ENCODE measurements at places on chromosomes 13 and 19. TPM values are rescaled to one million over a fixed set of nuclear protein-coding genes. Genes with fewer than 3 reads are reported as not detected.
A peak's percentile ranks its signal among the peaks of the same experiment; 100 is the strongest.

DNA sequence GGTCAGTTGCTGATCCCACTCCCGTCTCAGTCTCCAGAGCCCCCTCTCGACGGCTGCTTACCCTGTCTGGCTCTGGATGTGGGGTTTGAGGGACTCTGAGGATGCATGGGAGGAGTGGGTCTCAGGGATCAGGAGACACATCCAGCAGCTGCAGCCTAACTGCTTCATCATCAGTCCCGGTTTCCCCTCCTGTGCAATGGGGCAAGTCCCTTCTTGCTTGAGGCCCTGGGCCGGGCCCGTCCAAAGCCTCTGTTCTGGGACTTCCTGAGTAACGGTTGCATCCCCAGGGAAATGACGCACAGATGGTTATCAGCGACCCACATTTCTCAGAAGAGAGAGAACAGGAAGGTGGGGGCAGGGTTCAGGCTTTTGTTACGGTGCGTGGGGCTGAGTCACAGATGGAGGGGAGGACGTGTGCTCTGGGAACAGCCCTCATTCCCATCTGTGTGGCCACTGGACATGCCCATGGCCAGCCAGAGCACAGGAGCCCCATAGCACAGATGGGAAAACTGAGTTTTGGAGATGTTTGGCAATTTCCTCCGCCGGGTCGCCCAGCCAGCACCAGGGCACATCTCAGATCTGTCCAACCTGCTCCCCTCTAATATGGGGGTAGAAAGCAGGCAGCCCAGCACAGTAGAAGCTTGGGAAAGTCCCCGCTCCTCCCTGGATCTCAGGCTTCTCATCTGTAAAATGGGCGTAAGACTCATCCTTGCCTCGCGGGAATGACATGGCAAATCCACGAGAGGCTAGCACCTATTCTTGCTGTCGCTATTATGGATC is 19.3 kb downstream of the GNA15 start:
- H3K27me3 ChIP-seq, result no peaks in the 10 kb centered on the region
- peak; percentile 83 for DNase-seq
- peaks cover 47% of the 10 kb centered on the region for H3K36me3 ChIP-seq
- no peak overlapping the region for H3K4me3 ChIP-seq

DNA sequence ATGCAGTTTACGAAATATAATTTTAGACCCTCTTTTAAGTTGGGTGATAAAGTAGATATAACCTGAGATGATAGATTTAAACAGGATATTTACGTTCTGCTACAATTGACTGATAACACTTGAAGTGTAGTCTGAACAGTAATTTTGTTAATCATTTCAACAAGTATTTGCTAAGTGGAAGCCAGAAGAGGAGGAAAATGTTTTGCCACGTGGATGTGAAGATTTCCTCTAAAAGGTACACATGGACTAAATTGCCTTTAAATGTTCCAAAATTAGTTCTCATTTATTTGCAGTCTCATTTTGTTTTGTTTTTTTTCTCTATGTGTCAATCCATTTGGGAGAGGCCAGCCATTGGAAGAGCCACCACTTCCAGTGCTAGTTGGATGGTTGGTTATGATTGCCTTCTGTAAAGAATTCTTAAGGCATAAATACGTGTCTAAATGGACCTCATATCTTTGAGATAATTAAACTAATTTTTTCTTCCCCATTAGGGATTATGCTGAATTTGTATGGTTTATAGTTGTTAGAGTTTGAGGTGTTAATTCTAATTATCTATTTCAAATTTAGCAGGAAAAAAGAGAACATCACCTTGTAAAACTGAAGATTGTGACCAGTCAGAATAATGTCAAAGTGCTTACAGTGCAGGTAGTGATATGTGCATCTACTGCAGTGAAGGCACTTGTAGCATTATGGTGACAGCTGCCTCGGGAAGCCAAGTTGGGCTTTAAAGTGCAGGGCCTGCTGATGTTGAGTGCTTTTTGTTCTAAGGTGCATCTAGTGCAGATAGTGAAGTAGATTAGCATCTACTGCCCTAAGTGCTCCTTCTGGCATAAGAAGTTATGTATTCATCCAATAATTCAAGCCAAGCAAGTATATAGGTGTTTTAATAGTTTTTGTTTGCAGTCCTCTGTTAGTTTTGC is 2.8 kb downstream of the MIR17HG start:
- H3K27me3 ChIP-seq, result no peaks in the 10 kb centered on the region
- no peak overlapping the region for H3K27ac ChIP-seq
- peaks cover 55% of the 10 kb centered on the region for H3K36me3 ChIP-seq
- DNase-seq, result no peak
- peaks cover 58% of the 10 kb centered on the region for H3K4me1 ChIP-seq

DNA sequence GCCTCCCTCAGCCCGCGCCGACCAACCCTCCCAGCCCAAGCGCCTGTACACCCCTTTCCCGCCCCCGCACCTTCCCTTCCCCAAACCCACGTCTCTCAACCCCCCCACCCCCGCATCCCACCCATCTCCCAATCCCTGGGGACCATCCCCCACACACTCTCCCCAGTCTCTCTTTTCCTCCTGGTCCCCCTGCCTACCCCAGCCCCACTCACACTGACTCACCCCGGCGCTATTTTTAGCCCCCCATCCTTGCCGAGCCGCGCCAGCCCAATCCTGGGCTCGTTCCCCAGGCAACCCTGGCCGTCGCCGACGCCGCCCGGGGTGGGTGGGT is 11.7 kb downstream of the CIC start:
- no peak for DNase-seq
- peaks cover 10% of the 10 kb centered on the region for H3K36me3 ChIP-seq
- peak overlapping the region; percentile 76 for H3K4me3 ChIP-seq

DNA sequence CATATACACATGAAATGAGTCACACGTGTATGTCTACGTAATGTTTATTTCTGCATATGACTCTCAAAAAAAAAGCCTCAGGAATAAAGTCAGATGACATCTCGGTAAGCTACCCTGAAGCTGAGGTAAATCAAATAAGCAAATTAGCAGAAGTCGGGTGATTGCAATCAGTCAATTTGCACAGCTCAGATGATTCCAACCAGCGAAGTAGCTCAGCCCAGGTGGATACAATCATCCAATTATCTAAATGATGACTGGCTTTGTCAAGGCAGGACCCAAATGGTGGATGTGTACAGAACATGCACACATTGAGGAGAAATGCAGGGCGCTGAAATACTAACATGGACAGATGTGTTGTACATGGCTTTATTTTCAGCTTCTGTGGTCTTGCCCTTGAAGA is 148.5 kb downstream of the ZNF486 start:
- no peak for DNase-seq
- no peaks in the 10 kb centered on the region for H3K4me1 ChIP-seq
- no peak overlapping the region for H3K27ac ChIP-seq
- H3K36me3 ChIP-seq, result no peaks in the 10 kb centered on the region
- H3K4me3 ChIP-seq, result no peak overlapping the region
- H3K27me3 ChIP-seq, result no peaks in the 10 kb centered on the region

DNA sequence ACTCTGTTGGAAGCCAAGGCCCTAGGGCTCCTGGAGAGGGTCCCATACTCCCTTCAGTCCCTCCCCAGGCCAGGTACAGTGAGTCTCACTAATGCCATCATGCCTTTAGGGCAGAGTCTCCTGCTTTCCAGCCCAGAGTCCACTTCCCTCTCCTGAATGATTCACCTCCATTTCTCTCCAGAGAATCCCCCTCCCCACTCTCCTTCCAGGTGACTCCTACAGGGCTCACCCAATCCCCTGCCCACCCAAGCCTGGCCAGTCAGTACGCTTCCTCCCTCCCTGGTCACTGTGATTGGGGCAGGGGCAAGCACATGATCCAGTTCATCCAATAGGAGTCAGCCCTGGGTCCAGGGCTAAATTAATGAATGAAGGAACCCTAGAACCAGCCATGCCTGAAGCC is 35.0 kb upstream of the PNMA8B start:
- H3K27ac ChIP-seq, result peak overlapping the region; percentile 83
- peaks cover 7% of the 10 kb centered on the region for H3K36me3 ChIP-seq
- no peak for DNase-seq
- H3K4me3 ChIP-seq, result no peak overlapping the region

DNA sequence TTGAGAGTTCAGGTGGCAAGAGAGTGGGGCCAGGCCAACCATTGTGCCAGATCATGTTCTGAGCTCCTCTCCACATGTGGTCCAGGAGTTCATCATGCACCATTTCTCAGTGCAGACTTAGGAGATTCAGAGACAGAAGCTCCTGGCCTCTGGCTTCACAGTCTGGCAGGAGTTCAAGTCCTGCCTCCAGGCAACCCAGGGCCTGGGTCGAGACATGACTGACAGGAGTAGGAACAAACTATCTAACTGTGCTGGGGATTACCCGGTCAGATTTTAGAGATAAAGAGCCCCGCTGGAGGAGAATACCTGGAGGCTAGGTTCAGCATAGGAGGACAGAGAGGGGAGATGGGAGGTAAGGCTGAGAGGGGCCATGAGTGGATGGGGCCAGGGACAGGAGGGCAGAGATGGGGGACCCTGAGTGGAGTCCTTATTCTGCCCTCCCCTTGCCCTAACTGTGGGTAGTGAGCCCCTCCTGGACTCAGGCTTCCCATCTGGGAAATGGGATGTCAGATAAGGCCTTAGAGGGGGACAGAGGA is 906 bp upstream of the CYP4F11 start:
- H3K4me1 ChIP-seq, result no peaks in the 10 kb centered on the region
- H3K27me3 ChIP-seq, result no peaks in the 10 kb centered on the region
- no peaks in the 10 kb centered on the region for H3K36me3 ChIP-seq
- H3K27ac ChIP-seq, result no peak overlapping the region
- no peak for DNase-seq

DNA sequence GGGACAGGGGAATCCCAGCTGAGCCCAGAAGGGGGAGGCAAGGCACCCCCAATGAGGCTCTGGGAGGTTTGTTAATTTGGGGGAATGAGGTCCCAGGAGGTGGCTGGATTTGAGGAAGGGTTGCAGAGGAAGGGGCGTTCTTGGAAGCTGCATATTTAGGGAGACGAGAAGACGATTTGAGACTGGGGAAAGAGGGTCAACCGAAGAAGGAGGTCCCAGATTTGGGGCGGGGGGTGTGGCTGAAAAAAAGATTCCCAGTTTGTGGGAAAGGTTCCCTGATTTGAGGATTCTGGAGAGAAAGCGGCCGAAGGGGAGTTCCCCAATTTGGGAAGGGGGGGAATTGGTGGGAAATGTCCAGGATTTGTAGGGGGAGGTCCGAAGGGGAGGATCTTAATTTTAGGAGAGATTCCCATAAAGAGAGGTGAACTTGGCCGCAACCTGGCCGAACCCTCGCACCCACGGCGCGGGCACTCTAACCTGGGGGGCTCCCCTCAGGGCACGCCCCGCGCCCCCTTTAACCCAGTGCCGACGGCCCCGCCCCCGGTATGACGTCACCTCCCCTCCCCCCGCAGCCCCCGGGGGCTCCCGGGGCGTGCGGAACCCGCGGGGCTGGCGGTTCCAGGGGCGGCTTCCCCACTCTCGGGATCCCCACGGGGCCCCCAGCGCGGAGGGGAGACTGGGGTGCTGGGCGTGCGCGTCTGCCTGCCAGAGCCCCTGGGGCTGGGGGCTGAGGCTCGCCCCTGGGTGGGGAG is 1.2 kb downstream of the PTPRS start:
- H3K4me1 ChIP-seq, result peaks cover 14% of the 10 kb centered on the region
- no peaks in the 10 kb centered on the region for H3K36me3 ChIP-seq
- no peak overlapping the region for H3K27ac ChIP-seq
- H3K4me3 ChIP-seq, result peak overlapping the region; percentile 46
- no peak for DNase-seq

DNA sequence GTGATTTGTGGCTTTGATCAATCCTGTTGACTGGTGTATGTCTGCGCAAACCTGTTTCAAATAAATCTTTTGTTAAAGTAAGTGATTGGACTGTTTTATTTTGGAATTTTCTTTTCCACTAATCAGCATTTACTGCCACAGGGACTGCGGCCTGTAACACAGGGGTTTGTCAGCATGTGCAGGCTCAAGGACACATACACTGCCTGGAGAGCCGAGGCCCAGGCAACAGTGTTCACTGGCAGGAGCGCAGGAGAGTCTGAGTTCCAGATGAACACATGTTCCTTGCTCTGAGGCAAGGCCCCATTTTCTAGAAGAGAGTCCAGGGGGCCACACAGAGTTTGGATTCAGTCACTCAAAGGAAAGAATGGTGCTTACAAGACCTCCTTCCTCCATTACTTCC is 26.0 kb downstream of the SHISA2 start:
- no peak overlapping the region for H3K27ac ChIP-seq
- H3K4me3 ChIP-seq, result no peak overlapping the region
- no peak for DNase-seq

DNA sequence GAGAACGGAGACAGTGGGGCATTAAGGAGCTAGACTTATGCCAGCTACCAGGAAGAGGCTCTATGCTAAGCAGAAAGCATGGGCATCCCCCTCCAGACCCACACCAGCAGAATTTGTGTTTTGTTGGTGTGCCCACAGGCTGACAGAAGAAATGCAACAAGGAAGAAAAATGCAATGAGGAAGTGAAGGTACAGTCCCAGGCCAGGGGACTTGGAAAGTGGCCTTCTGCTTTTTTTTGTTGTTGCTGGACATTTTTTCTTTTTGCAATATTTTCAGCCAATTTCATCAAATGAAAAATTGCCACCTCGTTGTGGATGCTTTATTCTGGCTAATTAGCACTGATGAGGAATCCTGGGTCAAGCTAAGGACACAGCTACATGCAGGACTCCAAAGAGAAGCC is 167.7 kb downstream of the TSHZ3 start:
- H3K36me3 ChIP-seq, result no peaks in the 10 kb centered on the region
- H3K27ac ChIP-seq, result no peak overlapping the region
- no peak overlapping the region for H3K4me3 ChIP-seq
- no peaks in the 10 kb centered on the region for H3K4me1 ChIP-seq
- H3K27me3 ChIP-seq, result peaks cover 7% of the 10 kb centered on the region

DNA sequence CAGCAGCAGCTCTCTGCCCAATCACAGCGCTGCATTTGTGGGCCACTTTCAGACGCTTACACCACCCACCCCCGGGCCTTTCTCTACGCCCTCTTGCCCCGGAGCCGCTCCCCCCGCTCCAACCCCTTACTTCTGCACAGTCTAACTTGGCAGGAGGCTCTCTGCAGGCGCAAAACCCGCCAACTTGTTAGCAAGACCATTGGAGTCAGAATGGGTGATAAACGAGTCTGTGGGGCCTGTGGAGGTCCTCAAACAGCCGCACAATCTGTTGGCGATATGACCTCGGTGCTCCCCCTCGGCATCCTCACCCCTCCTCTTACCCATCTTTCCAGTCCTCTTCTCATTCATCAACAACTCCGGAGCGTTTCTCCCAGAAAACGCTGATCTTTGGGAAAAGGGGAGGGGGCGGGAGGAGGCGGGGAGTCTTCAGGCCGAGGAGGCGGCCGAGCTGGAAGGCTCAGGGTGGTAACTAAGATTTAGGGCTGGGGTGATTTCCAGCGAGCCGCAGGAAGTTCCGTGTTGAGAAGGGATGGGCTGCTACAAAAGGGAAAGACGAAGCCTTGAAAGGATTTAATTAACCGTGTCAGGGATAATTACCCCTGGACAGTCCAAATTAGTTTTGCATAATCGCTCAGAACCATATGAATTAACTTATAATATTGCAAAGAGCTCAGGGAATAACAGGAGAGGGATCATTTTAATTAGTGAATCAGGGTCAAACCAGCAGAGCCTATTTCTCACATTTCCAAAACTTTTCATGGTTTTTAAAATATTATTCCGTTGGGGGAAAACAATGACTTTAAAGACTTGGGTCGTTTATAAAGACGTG is 4.1 kb downstream of the SOX21 start:
- DNase-seq, result no peak
- no peak overlapping the region for H3K4me3 ChIP-seq
- peaks cover 5% of the 10 kb centered on the region for H3K36me3 ChIP-seq
- H3K4me1 ChIP-seq, result peaks cover 21% of the 10 kb centered on the region
- no peak overlapping the region for H3K27ac ChIP-seq

The CYP4F11 gene
- total RNA-seq, result not detected

The CEACAM1 gene
- total RNA-seq, result 22.2 TPM

The C19orf18 gene
- 0.37 TPM for total RNA-seq

The FBN3 gene
- total RNA-seq, result not detected

The ZNF580 gene
- 45.9 TPM for total RNA-seq

The STK24 gene
- total RNA-seq, result 160 TPM

The CNN1 gene
- not detected for total RNA-seq

The KLK13 gene
- not detected for total RNA-seq

The ZNF534 gene
- total RNA-seq, result not detected

The ZNF556 gene
- total RNA-seq, result not detected

The DCT gene
- 0.20 TPM for total RNA-seq

The LILRA6 gene
- 0.45 TPM for total RNA-seq
